ENCODE measurements at places on chromosomes 2 and 18.

- no peak for DNase-seq
These were observed 142.6 kb upstream of the FHL2 start for GRCh38 chr2:105541189-105542050.

- no peak for DNase-seq
These were observed 15.2 kb upstream of the LTBP1 start for GRCh38 chr2:32931519-32931918.

DNA sequence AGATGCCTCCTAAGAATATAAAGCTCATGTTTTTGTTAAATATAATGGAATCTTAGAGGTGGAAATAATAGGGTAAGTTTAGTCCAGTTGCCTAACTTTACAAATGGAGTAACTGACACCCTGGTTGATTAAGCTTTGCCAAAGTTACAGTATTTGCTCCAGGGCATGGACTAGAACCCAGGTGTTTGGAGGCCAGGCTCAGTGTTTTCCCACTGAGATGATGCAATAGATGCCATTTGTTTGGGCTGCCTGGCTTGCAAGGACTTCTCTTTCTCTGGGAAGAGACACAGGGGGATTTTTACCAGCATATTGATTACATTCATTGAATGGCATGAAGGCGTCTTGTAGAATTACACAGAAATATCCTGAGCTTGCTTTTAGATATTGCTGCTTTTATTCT is 397.8 kb downstream of the SLC4A3 start:
- DNase-seq = no peak

DNA sequence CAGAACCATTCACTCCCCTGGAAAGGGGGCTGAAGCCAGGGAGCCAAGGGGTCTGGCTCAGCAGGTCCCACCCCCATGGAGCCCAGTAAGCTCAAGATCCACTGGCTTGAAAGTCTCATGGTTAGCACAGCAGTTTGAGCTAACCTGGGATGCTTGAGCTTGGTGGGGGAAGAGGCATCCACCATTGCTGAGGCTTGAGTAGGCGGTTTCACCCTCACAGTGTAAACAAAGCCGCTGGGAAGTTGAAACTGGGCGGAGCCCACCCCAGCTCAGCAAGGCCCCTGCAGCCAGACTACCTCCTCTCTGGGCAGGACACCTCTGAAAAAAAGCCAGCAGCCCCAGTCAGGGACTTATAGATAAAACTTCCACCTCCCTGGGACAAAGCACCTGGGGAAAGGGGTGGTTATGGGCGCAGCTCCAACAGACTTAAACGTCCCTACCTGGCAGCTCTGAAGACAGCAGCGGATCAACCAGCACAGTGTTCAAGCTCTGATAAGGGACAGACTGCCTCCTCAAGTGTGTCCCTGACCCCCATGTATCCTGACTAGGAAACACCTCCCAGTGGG is 14.7 kb upstream of the TTC32 start:
- no peak for DNase-seq

GRCh38 chr2:99651930-99652670 is 162.3 kb upstream of the REV1 start:
- DNase-seq = no peak

GRCh38 chr2:142291969-142292368 is 161.2 kb upstream of the LRP1B start:
- DNase-seq = no peak

- DNase-seq = no peak
These were observed 106.5 kb upstream of the ETAA1 start for GRCh38 chr2:67290451-67291290.

- DNase-seq = no peak
These were observed 315.3 kb upstream of the CXCR4 start for GRCh38 chr2:136433261-136433660.

- no peak for DNase-seq
These were observed 14.1 kb upstream of the ACKR3 start for GRCh38 chr2:236555481-236555880.

GRCh38 chr2:13651684-13652131 is 935.0 kb downstream of the TRIB2 start:
- DNase-seq = no peak

GRCh38 chr2:26687328-26687727 is 5.2 kb upstream of the KCNK3 start:
- DNase-seq = no peak

DNA sequence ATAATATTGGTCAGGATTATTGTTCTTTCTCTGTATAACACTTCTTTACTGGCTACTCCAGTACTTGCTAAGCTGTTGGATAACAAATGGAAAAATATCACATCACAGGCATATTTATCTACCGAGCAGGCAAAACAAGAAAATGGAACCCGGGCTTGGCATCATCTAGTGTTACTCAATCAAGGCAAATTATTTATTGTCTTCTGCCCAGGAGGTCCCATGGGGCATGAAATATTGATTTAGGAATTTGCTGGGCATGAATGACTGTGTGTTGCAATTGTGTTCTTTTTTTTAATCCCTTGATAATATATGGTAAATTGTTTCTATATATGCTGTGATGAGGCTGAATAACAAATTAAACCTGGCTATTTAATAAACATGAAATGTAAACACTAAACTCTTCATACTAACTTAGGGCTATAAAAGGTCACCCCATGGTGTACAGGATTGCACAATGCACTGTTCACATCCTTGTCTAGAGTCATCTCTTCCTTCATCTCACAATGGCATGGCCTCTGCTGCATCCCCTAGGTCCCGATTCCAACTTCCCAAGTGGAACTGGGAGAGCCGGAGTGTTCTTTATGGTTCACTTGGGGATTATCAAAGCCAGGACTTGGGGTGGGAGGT is 2.2 kb upstream of the PARD3B start:
- no peak for DNase-seq

- no peak for DNase-seq
These were observed 106.2 kb downstream of the KCNF1 start for GRCh38 chr2:11017921-11018320.

DNA sequence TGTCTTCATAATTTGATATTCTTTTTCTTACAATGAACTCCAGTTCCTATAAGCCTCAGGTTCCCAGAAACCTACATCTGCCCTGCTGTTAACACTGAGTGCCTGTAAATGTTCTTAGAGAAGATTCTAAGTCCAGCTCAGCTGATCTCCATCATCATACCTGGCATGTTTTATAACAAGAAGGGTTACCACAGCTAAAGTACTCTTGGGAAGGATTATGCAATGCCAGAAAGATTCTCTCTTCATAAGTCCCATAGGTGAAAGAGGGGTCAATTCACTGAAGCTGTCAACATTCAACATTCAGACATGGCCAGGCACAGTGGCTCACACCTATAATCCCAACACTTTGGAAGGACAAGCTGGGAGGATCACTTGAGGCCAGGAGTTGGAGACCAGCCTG is 31.3 kb upstream of the PTPN4 start:
- DNase-seq = no peak

DNA sequence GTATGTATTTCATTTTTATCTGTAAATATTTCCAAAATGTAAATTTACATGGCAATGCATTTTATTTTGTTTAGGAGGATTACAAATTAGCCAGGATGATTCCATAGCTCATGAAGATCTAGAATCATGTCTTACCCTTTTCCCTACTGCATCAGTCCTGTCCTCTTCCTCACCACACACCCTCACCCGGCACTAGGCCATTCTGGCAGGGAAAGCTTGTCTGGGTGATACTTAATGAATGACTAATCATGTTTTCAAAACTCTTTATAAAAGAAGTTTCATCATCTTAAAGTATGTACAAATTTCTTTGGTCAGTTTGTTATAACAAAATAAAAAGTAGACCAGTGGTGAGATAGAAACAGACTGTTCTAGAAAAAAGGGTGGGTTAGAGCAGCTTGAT is 283.3 kb upstream of the VWC2L start:
- DNase-seq = no peak

DNA sequence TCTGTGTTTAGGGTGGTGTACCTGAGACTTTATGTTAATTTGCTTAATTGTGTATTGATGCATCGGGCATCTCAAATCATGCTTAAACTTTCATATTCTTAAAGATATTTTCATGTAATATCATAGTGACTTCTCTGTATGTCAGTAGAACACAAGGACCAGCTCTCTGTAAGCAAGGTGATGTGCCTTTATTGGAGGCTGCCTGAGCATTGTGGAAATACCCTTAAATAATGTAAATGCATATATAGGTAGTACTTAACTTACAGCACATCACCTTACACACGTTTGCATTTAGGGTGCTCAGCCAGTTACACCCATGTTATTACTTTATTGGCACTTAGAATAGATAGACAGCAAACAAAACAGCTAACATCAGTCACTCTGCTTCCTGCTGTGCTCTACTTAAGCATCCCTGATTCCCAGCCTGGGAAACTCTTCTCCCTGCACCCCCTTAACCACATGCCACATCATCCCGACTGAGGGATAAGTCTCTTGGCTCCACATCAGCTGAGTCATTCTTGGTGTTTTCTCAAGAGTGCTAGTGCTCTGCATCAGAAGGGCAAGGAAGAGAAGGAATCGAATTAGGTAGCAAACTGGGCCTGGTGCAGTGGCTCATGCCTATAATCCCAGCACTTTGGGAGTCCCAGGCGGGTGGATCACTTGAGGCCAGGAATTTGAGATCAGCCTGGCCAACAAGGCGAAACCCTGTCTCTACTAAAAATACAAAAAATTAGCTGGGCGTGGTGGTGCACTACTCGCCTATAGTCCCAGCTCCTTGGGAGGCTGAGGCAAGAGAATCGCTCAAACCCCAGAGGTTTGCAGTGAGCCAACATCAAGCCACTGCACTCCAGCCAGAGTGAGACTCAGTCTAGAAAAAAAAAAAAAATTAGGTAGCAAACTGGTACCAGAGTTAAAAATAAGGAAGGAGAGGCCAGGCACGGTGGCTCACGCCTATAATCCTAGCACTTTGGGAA is 108.7 kb downstream of the MAP3K20 start:
- peak; percentile 47 for DNase-seq

DNA sequence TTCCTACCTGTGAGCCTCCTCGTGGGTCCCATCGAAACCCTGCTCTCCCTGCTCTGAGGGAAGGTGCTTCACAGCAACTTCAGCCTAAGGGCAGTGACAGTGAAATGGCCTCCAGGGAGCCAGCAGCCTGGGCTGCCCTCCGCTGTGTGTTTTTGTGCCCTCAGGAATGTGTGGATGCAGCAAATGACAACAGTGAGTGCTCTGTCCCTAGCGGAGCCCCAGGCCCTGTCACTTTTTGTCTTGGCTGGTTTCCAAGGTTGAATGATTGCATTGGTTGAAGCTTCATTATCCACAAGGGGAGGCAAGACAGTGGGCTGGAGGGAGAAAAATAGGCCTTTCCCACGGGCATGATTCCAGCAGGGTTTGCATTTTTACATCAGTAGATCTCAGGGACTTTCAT is 42.9 kb downstream of the STON1 start:
- no peak for DNase-seq
